ENCODE measurements at places on chromosomes 2 and 18. TPM values are rescaled to one million over a fixed set of nuclear protein-coding genes. Genes with fewer than 3 reads are reported as not detected.

- H3K4me1 ChIP-seq, result no peaks in the 10 kb centered on the region
- no peaks in the 10 kb centered on the region for H3K36me3 ChIP-seq
- DNase-seq, result no peak
- no peaks in the 10 kb centered on the region for H3K27me3 ChIP-seq
Measured at GRCh38 chr18:56235481-56236013, 402.8 kb downstream of the TXNL1 start.

The COL4A4 gene
- 0.29 TPM for total RNA-seq

DNA sequence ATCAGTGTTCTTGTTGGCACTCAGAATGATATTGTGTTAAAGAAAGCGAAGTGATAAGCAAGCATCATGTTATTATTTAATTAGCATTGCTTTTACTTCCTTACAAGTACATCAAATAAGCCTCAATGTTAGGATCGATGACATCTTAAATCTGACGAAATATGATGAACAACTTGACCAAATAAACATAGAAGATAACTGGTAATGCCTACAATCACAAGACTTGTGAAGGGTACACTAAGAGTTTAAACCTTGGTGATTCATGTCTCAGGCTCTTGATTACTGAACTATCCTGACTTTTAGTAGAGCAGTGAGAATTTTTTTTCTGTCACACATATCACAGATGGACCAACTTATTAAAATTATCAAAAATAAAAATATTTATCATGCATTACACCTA is 500.8 kb upstream of the ZEB2 start:
- no peaks in the 10 kb centered on the region for H3K36me3 ChIP-seq
- H3K27me3 ChIP-seq, result no peaks in the 10 kb centered on the region
- no peak for DNase-seq
- no peak overlapping the region for H3K4me3 ChIP-seq
- no peak overlapping the region for H3K27ac ChIP-seq
- H3K4me1 ChIP-seq, result no peaks in the 10 kb centered on the region

The GRHL1 gene
- total RNA-seq, result 0.65 TPM

GRCh38 chr2:168718622-168719021 is 83.8 kb upstream of the NOSTRIN start:
- H3K4me1 ChIP-seq, result peaks cover 12% of the 10 kb centered on the region
- no peak overlapping the region for H3K27ac ChIP-seq
- peaks cover 16% of the 10 kb centered on the region for H3K36me3 ChIP-seq

DNA sequence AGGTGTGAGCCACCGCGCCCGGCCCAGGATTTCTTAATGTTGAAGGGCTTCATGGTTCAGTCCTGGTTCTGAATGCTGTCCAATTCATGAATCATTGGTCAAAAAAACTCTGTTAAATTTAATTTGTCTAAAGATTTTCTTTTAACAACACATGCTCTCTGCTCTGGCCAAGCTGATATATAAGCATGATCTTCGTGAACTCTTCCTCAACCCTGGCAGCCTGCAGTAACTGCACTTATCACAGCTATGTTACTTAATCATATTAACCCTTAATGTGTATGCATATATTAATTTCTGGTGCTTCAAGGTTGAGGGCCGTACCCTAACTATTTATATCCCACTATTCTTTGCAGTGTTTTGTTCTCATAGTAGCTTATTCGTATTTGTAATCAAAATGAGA is 29.4 kb upstream of the FRZB start:
- no peak overlapping the region for H3K27ac ChIP-seq
- DNase-seq, result no peak
- no peak overlapping the region for H3K4me3 ChIP-seq
- no peaks in the 10 kb centered on the region for H3K27me3 ChIP-seq

All from naive thymus-derived CD4-positive, alpha-beta T cell (primary cell).